ENCODE measurements at places on chromosomes 5 and 9.
A peak's percentile ranks its signal among the peaks of the same experiment; 100 is the strongest.

DNA sequence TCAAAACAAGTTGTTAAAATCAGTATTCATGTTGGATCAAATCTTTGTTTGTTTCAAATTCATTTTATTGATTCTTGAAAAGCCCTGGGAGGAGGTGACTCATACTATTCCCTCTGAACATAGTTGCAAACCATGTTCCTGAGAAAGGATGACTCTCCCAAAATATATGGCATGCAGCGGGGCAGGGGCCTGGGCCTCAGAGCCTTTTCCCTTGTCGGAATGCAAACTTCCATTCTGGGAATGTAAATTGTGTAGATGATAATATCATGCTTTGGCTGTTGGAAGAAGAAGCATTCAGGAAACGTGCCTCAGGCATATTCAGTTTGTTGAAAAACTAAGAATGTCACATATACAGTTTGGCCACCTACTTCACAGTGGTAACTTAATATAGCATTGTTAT, 242.0 kb downstream of the AUH start:
- no peak for DNase-seq

GRCh38 chr9:98690686-98691085, 18.0 kb downstream of the GABBR2 start:
- DNase-seq = no peak

GRCh38 chr5:172505403-172505759, 51.1 kb upstream of the SH3PXD2B start:
- DNase-seq = no peak

DNA sequence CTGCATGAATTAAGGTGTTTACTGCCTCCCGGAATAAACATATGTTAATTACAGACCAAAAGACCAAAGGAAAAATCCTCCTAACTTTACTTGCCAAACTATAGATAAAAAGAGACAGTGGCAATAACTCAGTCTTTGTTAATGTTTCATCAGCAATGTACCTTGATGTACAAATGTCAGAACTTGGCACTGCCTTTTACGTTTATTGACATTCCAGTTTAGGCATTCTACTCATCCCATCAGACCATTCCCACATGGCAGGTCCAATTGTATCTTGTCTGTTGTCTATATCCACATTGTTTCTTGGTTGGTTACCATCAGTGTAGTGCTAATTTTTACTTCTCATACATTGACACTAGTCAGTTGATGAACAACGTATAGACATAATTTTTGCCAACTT, 85.5 kb downstream of the TEX10 start:
- no peak for DNase-seq

DNA sequence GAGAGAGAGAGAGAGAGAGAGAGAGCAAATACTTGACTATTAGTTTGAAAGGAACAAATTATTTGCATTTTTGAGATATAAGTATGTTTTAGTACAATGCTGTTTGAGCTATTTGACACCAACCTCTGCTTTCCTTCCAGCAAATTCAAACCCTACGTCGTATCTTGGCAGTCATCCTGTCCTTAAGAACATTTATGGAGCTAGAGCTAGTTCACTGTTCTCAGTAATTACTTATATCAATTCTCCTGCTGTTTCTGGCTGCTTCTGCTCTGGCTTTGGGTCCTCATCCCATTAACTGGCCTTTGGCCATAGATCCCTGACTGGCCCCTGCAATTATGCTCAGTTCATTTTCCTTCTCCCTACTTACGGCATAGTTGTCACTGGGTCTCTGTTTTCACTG, 19.9 kb upstream of the ERAP2 start:
- DNase-seq = no peak

DNA sequence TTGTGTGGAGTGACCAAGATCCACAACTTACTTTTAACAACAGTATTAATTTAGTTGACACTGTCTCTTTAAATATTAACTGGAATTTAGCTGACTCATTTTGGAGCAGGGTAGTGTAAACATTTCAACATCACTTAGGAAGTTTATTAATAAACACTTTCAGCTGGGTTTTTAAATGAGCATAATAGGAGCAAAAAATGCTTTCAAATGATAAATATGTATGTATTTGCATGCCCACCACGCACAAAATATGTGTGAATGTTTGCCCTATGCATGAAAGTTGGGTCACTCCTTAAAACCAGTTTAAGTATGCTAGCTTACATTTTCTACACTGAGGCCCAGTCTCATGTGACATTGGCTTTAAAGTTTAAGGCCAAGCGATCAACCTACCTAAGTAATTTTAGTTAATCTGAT, 2.9 kb downstream of the ZFAND5 start:
- DNase-seq = peak; percentile 45

DNA sequence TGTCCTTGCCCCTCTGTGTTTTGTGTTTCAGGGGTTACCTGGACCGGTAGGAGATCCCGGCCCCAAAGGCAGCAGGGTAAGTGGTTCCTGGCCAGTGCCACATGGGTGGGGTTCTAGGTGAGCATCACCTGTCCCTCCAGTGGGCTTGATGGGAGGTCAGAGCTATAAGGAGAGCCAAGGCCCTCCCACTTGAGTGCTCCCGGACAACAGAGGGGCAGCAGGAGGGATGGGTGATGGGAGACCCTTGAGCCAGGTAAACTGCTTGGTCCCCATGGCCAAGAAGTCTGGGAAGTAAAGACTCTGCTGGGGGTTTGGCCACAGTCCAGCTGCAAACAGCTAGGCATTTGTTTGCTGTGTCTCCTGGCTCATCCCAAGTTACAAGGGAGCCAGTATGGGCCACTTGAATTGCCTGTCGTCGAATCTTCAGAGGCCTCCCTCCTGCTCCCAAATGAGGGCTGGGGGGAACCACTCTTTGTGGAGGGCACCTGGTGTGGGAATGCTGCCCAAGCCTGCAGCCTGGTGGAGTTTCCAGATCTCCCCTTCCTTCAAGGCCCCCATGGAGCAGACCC, 51.0 kb downstream of the COL27A1 start:
- no peak for DNase-seq

DNA sequence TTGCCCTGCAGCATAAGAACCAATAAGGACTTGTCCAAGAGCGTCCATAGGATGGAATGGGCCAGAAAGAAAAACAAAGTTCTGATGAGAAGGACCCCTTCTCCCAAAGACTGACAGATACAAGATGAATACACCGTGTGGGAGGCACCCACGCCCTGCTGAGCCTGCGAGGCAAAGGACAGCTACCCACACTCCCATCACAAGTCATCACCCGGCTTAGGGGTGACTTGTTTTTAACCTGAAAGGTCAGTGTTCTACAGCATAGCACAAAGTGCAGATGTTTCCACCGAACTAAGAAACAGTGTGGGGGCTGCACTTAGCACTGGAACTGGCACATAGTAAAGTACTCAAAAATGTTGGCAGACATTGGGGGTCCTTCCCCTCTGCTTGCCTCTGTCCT, 13.9 kb downstream of the TNIP1 start:
- no peak for DNase-seq

- no peak for DNase-seq
Measured at GRCh38 chr9:4389755-4390154, 89.9 kb upstream of the GLIS3 start.

- peak; percentile 26 for DNase-seq
Measured at GRCh38 chr5:77087484-77088261, 588 bp upstream of the ZBED3 start.

DNA sequence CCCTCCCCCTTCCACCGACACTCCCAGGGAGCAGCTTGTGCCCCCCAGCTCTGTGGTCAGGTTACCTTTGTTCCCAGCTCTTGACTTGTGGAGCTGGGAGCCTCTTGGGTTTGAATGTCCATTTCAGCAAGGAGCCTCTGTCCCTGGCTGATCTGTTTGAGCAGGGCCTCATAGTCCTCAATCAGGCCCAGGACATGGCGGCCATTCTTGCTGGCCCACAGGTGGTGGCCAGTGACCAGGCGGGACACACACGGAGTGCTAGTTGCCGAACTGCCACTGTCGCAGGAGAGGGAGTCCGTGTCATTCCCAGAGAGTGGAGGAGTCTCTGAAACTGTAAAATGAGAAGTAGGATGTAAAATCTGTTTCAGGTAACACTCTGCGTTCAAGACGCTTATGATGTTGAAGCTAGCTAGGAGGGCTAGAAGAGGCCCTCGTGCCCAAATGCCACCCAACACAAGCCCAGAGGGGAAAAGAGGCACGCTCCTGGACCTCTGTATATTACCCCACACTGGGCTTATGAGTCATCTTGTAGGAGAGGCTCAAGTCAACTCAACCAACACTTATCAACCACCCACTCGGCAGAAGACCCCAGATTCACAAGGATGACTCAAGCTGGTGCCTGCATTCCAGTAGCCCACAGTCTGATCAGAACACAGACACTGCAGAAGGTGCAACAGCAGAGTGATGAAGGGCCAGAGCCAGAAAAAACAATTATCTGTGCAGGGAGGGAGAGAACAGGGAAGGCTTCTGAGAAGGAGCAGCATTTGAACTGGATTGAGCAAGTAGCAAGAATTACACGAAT, 177.0 kb downstream of the CDK5RAP2 start:
- no peak for DNase-seq

DNA sequence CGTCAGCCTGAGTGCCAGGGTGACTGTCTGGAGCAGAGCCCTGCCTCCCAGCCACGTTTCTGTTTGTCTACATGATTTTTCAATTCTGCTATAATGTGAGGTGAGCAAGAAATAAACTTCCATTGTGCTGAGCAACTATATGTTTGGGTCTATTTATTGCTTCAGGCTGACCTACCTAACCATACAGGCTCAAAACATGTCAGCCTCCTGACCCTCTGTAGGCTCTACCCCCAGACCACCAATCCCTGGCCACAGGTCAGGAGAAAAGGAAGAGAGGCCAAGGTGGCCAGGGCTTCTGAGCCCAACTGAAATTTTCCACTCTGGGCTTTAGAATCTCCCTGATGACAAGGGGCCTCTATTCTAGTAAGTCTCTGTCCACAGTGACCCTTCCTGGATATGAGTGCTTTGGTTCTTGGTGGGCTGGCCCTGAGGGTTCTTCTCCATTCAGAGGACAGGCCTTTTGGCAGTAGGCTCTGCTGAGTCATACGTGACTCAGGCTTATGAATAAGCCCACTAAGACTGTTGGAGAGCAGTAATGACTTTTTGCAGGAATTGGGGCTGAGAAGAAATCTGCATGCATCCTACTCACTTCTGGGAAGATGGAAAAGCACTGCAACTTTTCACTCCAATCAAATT, 117.2 kb upstream of the TBCA start:
- peak; percentile 96 for DNase-seq

GRCh38 chr5:123874600-123875201, 362.7 kb downstream of the CSNK1G3 start:
- no peak for DNase-seq

GRCh38 chr5:140609126-140609525, 23.8 kb downstream of the CD14 start:
- no peak for DNase-seq

DNA sequence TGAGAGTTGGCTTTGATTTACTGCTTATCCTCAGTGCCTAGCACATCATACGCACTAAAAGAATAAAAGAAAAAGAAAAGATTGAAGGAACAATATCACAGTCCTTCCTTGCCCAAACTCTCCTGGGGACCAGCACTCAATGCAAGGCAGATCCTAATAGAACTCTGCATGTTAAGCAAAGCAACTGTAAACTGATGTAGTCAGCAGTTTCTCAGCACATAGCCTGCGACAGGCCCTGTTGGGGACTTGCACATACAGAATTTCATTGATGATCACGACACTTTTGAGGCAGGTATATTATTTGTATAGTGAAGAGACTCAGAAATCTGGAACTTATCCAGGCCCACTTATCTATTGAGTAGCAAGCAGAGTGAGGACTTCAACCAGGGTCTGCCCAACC, 15.4 kb downstream of the NIPAL4 start:
- no peak for DNase-seq

- no peak for DNase-seq
Measured at GRCh38 chr5:140286424-140286823, 16.5 kb downstream of the PFDN1 start.

DNA sequence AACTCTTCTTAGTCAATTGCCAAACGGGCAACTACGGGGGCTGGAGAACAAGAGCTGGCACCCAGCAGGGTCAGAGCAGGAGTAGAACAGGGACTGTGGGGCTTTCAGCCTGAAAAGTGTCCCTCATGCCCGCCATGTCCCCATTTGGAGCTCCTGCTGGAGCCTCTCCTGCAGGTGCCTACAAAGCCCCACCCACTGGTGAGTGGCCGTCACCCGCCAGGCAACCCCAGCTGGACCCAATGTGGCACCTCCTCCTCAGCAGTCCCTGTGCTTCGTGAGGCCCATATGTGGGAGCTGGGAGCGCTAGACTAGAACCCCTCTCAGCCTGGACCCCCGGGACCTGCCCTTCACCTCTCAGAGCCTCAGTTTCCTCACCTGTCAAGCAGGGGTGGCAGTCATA, 40.9 kb downstream of the VAV2 start:
- no peak for DNase-seq

DNA sequence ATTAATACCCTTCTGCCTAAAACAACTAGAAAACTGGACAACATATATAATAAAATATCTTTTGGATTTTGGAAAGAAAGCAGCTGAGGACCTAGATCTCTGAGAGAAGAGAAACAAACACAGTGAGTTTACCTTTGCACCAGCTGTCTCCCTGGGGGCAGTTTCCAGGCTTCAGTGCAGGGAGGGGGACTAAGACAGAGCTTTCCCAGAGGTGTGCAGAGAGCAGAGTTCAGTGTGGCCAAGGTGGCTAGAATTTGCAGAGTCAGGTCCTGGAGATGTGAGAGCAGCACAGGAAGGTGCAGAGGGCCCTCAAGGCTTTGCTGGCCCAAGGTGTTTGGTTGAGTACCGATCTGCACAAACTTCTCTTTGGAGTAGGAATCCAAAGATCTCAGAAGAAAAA, 26.3 kb upstream of the PTPDC1 start:
- DNase-seq = no peak

DNA sequence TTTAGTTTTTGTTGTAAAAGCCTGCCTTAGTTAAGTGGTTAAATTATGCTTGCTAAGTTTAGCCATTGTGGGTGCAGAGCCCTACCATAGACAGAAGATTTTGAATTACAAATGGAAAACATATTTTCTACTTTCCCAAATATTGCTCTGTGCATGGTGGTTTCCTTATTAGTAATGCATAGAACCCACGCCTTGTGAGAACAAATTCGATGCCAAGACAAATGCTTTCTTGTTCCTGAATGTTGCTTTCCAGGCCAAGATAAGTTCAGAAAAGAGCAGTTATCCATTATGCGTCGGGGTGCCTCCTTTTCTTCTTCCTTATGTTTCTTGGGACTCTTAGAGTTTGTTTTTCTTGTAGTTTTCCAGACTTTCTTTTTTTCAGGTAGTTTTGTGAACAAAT, 31.0 kb upstream of the GARNL3 start:
- DNase-seq = no peak

DNA sequence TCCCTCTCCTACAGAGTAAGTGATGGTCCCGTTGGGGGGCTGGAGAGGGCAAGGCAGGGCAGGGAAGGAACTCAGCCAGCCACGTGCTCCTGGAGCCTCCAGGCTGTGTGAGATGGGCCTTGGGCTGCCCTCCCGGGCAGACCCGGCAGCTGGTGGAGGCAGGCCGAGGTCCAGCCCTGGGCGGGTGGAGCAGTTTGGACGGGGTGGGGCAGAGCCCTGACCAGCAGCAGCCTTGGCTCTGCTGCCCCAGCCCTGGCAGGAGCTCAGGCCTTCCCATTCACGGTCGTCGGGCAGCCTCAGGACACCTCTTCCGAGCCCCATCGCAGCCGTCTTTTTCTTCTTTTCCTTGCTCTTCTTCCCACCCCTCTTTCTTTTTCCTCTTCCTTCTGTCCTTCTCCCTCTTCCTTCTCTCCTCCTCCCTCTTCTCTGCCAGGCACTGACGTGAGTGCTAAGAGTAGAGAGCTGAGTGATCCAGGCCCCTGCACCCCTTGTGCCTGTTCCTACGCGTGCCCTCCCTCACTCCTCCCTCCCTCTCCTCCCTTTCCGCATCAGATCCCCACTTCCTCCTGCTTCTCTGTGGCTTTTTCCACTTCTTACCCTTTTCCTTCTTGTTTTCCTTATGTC, 42.8 kb downstream of the AMBP start:
- DNase-seq = no peak

- DNase-seq = no peak
Measured at GRCh38 chr5:113153512-113154097, 177.0 kb downstream of the DCP2 start.

Measured in lung microvascular endothelial cell (primary cell).